Central memory CD8-positive, alpha-beta T cell (primary cell): ENCODE measurements at places on chromosomes 7 and 10.

DNA sequence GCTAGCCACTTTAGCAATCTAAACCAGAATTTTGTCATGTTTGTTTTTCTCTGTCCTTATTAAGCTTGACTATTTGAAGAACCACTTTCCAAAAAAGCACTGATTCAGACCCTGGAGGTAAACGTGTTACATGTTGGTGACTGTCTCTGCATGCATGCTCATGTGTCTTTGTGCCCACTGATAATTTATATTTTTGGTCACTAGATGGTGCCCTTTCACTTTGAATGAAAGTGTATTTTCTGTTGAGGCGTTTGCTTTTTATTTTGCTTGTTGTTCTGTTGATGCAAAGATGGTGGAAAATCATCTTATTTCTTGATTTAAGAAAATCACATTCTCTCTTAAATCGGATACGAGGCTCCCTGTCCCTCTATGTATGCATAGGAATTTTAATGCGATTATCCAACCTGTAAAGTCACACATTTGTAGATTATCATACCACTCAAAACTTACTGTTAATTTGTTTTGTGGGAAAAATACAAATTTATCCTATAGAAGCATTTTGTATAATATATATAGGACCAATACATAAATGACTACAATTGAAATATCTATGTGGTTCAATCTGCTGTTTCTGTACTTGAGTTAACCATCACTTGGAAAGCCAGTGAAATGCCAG lies 269.3 kb downstream of the BICC1 start:
- DNase-seq = no peak

GRCh38 chr10:3995302-3996210 lies 210.5 kb upstream of the KLF6 start:
- DNase-seq = no peak

- no peak for DNase-seq
Observed at GRCh38 chr10:58373442-58373827, 11.8 kb upstream of the TFAM start.

DNA sequence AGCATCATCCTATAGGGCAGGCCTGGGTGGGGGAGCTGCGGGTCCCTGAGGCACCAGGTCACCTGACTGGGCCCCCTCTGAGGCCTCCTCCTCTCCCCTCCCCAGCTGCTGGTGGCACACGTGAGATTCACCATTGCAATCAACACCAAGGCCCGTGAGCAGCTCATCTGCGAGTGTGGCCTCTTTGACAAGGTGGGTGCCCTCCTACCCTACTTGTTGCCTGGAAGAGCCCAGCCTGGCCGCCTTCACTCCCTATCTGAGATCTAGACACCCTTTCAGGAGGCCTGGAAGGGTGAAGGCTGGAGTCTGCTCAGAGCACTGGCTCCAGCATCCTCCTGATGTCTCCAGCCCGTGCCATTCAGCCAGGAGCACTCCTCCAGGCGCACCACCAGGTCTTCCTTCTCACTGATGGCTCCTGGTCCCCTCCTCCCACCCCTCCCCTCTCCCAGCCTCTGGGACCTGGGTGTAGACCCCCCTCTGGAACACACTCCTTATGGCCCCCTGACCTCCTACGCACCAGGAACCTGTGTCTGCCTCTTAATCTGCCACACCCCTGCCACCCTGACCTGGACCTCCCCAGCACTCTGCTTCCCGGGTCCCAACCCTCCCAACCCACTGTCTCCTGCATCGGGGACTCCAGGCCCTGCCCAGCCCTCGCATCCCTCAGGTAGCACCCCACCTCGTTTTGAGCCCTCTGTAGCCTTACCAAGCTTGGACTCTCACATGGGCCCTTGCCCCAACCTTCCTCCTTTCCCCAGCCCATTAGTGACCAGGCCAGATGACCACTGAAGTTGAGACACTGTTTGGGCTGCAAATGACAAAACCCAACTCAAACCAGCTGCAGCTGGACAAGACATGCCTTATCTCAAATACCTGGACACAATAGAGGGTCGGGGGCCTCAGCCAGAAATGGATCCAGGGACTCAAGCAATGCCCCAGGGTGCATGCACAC lies 67.5 kb downstream of the ALOX5 start:
- no peak for DNase-seq

GRCh38 chr7:55587687-55588378 lies 15.5 kb upstream of the VOPP1 start:
- DNase-seq = no peak

DNA sequence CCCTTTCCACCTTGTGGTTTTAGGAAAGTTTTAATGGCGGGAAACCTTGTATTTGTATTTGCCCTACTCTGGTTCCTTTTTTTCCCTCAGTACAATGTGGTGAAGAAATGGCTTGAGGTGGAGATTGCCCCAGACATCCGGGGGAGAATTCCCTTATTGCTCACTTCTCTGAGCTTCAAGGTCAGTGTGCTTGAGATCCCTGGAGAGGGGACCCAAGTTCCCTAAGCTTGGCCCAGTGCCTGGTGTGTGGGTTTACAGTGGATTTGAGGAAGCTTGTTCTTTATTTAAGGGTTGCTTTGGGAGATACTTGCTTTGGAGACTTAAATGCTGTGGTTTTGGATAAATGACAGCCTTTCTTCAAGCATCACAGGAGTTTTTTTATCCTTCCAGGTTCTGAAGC lies 18.3 kb downstream of the CALHM2 start:
- DNase-seq = no peak

- peak; percentile 28 for DNase-seq
Observed at GRCh38 chr10:86536294-86536861, 14.8 kb upstream of the WAPL start.

- DNase-seq = no peak
Observed at GRCh38 chr10:104640339-104641186, 527 bp upstream of the SORCS3 start.

DNA sequence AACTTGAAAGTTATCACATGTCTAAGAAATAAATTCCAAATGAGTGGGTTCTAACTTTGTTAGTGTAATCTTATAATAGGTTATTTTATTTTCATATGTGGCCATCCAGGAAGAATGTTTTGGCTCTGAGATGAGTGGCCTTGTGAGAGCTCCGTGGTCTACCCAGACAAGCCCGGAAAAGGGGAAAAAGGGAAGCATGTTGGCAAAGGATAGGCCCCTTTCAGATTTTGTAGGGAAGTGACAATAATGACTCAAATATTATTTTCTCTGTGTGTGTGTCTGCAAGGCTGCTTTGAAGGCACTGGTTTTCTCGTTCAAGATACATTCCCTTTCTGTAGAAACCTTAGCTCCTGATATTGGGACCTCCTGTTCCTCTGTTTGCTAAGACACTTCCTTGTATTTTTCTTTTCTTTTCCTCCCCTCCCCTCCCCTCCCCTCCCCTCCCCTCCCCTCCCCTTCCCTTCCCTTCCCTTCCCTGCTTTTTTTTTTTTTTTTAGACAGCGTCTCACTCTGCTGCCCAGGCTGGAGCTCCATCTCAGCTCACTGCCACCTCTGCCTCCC lies 240.8 kb downstream of the LRMDA start:
- no peak for DNase-seq

DNA sequence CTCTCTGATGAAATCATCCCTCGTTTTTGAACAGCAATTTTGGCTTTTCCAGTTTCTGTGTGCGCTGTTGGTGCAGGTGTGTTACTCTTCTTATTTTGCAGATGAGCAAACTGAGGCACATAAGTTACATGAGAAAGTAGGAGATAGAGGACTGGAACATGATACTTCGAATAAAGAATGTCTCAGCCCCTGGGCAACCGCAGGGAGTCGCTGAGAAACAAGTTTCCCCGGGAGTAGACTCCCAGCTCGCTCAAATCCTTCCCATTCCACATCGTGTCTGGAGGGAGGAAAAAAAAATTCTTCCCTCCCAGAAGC lies 18.0 kb downstream of the MXI1 start:
- DNase-seq = no peak
